ENCODE measurements at places on chromosomes 11 and 22.
A peak's percentile ranks its signal among the peaks of the same experiment; 100 is the strongest.

DNA sequence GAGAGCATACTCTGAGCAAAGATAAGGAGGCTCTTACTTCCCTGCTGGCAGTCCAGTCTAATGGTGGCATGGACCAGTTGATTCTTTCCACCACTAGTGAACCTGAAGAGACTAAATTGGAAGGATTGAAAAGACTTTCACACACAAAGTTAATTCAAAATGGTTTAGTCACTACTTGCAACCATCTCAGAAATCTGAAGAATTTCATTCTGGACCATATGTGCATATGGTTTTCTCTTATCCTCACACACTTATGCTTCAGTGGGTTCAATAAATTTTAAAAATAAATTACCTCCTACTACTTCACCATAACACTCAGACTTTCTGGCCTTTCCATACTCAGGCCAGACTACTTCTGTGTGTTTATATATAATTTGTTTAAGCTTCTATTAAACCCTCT, 44.7 kb downstream of the CADM1 start:
- no peak for DNase-seq

DNA sequence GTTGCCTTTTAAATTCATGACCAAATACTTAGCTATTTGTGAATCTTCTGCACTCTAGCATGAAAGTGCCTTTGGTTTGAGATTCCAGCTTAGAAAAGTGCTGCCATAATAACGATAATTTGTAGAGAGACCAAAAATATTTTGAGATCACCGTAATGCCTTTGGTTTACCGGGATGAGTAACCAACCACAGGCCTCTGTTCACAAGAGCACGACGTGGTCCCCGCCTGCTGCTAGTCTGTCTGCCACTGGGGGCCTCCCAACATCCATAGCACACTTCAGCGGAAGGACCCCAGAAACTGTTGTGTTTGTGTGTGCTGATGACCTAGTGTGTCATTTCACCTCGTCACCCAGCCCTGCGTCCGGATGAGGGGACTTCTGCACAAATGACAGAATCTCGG, 67.0 kb upstream of the RASSF10 start:
- DNase-seq: no peak

- DNase-seq: no peak
Measured at GRCh38 chr22:26905640-26906039, 248.3 kb downstream of the MIAT start.

GRCh38 chr22:31193092-31193491, 19.0 kb upstream of the LIMK2 start:
- no peak for DNase-seq

- DNase-seq: no peak
Measured at GRCh38 chr22:45966320-45966894, 10.6 kb downstream of the WNT7B start.

- DNase-seq: no peak
Measured at GRCh38 chr22:32512267-32512982, 37.8 kb downstream of the FBXO7 start.

GRCh38 chr11:47152953-47153950, 23.4 kb downstream of the ARFGAP2 start:
- DNase-seq: peak; percentile 55

DNA sequence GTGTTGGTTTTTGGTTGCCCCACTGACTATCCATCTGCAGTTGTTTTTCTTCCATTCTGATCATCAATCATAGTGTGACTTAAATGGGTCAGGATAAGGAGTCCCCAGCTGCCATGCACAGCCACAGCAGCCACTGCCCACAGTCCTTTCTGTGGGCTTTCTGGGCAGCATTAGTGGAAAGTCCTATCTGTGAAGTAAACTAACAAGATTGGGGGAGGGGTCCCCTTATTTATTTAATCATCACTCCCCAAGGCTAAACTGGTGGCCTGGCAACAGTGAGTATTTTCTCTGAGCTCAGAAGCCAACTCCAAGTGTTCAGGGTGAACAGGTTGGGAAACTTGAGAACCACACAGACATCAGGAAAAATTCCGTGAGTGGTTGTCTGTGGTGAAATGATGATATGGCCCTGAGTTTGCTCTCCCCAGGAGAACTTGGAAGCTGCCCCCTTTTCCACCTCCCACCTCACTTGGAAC, 145.0 kb downstream of the CCDC34 start:
- no peak for DNase-seq

DNA sequence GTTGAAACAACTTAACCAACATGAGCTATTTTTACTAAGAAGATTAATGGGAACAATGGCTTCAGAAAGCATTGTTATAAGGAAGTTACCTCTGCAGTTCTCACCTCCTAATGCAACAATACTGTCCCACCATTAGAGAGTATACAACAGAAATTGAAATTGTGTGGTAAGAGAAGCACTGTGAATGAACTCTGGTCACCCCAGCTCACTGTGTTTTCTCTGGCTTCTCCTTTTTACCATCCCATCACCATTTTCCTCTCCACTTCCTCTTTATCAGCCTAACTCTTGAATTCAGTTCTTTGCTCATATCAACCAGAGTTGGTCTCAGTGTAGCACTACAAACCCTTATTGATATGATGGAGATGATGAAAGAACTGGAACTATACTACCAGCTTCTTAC, 138.0 kb upstream of the POU2AF2 start:
- no peak for DNase-seq

GRCh38 chr11:72333661-72334060, 89.7 kb upstream of the PHOX2A start:
- DNase-seq: peak; percentile 16

GRCh38 chr11:64152841-64153691, 12.8 kb downstream of the MACROD1 start:
- peak; percentile 70 for DNase-seq

DNA sequence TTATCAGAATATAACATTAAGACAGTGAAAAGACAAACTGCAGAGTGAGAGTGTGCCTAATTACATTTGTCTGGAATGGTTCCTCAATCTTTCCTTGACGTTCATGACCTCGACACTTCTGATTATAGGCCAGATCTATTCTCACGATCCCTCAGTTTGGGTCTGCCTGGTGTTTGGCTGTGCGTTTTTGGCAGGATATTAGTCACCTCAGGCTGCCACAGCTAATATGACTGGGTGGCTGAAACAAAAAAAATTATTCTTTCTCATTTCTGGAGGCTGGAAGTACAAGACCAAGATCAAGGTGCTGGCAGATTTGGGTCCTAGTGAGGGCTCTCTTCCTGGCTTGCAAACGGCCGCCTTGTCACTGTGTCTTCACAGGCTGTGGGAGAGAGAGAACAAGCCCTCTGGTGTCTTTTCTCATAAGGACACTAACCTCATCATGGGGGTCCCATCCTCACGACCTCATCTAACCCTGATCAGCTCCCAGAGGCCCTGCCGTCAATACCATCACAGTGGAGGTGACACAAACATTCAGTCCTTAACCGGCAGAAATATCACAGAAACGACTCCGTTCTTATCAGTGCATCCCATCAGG, 23.2 kb downstream of the IFITM10 start:
- DNase-seq: no peak

DNA sequence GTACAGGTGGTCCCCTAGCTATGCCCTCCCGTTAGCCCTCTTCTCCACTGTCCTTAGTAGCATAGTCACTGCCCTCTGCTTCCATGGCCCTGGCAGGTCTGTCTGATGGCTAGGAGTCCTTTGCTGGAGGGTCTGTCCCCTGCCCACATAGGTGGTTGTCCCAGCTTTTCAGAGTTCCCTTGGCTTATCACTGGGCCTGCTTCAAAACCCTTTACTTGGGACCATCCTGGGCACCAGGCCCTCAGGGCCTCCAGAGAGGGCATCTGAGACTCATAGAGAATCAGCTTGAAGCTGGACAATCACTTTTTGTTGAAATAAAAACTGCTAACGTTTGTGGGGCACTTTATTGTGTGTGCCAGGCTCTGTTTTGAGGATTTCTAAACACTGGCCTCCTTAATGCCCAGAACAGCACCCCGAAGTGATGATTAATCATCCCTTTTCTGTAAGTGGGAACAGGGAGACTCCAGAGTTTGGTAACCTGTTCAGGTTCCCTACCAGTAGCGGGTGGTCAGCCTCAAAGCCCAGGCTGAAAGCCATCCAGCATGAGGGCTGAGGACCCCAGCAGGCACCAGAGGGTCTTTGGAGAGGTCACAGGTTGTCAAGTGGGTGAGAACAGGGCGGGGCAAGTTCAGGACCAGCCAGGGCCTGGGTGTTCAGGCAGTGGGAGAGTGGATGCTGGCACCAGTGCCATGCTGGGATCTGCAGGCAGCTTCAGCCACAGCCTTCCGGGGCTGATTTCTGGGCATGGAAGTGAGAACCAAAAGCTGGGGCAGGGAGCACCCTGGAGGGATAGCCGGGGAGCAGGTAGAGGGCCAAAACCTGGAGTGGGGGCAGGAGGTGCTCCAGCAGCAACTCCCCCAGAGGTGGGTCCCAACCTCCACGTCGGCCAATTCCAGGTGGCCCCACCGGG, 495 bp upstream of the KCNK4 start:
- no peak for DNase-seq

- no peak for DNase-seq
Measured at GRCh38 chr22:49828599-49828965, 909 bp upstream of the BRD1 start.

- no peak for DNase-seq
Measured at GRCh38 chr11:35826006-35826405, 117.9 kb upstream of the LDLRAD3 start.

DNA sequence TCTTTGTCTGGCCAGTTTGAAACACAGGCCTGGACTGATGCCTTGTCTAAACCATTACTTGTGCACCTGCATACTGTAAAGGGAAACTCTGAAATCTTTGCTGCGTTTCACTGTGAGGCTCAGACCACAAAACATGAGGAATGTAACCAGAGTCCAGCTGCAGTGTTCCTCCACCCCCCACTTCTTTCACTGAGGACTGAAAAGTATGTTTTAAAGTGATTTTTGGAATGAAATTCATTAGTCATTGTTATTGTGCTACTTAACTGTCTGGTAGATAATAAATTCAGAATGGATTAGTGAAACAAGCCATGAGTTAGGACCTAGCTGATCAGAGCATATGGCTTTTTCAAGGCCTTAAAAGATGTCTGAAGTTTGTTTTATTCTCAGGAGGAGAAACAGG, 181.2 kb downstream of the WNT11 start:
- DNase-seq: no peak

DNA sequence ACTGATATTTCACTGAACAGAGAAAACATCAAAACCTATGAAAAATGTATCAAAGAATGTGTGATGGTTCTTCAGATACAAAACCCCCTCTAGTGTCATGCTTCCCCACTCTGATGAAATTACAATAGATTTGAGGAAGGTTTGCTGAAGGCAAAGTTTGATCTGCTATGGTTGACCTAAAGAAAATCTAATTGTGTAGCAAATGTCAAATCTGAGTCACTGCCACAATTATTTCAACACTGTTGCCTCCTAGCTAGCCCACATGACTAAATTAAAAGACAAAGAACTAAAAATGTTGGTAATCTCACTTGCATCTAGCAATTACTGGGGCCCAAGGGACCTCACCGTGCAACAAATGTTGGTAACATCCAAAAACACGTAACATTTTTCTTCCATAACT, 728.0 kb downstream of the DLG2 start:
- DNase-seq: no peak

- no peak for DNase-seq
Measured at GRCh38 chr11:85976525-85976924, 92.4 kb downstream of the PICALM start.

GRCh38 chr11:75349521-75350116, 1.8 kb downstream of the ARRB1 start:
- no peak for DNase-seq

DNA sequence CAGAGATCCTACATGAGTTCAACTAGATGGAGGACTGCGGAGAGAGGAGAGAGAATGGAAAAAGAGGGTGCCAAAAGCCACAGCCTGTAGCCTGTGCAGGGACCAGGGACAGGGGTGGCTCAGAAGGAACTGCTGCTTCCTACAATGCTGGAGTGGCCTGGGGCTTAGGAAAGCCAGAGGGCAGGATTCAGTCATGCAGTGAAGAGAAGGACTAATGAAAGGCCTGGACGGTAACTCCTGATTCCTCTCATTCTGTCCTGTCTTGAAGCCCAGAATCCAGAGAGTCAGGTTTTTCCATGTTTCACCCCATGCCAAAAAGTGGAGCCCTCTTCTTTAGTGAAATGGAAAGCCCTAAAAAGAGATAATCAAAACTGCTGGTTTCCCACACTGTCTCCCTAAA, 48.4 kb upstream of the INCENP start:
- no peak for DNase-seq

- DNase-seq: no peak
Measured at GRCh38 chr11:120605469-120605868, 93.9 kb downstream of the GRIK4 start.

DNA sequence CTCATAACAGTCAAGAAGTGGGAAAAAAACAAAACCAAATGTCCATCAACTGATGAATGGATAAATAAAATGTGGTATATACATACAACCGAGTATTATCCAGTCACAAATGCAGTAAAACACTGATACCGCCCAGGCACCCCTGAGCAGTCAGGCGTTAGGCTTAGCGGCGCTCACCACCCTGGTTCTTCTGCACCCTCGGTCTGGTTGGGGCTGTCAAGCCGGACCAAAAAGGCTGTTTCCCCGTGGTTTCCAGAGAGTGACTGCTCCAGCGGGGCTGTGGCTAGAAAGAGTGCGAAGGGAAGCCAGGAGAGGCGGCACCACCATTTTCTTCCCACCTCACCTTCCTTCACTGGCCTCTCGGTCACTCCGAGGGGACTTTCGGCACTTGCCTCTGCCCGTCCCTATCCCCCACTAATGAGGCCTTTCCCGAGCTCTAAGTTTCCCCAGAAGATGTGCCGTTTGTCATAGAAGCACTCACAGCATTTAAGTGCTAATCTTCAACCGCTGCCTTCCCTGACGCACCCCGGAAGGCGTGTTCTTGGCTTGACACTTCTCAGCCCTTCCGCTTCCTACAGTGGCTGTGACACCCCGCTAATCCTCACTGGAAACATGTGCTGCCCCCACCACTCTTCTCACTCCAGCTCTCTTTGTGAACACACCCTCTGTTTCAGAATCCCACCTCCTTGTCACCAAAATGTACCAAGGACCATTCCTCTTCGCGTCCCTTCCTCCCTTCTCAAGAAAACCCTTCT, 42.4 kb downstream of the FCHSD2 start:
- no peak for DNase-seq

DNA sequence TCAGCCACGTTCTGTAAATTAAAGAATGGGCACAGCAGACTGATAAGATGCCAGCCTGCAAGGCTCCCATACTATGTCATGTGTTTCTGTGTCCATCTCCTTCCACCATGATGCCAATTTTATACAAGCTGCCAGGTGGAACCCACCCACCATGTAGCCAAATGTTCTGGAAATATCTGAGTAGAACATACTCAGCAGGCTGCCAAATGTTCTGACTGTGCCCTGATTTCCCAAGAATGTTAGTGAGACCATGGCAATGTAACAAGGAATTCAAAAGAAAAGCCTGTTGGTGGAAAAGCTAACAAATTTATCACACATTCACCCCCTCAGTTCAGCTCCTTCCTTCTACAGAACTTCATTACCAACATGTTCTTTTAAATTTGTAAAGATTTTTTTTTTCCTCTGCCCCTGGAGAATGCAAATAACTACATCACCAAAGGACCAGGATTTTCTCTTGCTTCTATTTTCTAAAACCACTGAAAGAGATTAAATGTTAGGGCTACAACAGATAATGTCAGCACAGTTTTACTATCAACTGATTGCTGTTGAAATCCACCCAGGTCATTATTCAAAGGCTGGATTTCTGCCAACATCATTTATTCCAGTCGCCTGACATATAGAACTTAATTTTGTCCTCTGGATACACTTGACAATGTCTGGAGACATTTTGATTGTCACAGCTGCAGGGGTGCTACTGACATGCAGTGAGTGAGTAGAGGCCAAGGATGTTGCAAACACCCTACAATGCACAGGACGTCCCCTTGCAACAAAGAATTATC, 3.1 kb downstream of the DMC1 start:
- DNase-seq: no peak

Data from activated naive CD4-positive, alpha-beta T cell treated with anti-CD3 and anti-CD28 coated beads, Interleukin-2, amount 50 U/mL, for 16 hours (primary cell).